Ammon's horn (tissue), 1 donor: ENCODE measurements at places on chromosomes 3 and 15.

DNA sequence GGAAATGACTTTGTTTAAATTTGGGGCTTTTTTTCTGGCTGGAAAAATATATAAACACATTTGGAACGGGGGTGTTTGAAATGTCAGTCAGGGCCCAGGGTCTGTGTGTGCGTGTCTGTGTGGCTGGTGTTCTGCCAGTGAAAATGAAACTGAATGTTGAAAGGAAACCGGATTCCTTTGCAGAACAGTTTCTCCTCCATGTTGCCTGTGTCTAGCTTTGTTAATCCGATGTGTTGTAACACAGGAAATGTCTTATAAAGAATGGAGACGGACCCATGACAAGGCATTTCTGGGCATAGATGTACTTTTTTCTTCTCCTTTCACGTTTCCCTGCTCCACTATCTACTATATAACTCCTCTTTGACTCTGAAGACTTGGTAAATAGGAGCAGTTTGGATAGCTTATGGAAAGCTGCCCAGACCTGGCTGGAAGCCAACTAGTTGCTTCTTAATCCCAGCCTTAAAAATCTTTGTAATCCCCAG, 2.8 kb downstream of the SQOR start:
- peak; percentile 73 for DNase-seq

- no peak for DNase-seq
Observed at GRCh38 chr15:92800013-92800412, 100.1 kb upstream of the CHD2 start.

DNA sequence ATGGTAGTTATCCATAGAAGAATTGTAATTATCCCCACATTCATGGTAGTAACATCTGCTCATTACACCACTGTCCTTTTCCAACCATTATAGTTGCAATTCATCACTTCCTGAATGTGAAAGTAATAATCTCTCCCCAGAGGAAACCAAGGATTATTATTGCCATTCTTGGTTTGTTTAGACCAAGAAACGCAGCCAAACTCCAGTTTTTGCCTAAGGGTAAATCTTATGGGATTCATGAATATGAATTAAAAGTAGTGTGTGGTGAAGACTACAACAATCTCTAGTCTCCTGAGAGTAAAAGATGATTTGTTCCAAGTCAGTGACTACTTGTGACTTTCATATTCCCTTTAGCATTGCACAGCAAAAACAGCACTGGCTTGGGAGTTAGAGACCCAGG, 45.7 kb upstream of the ABI3BP start:
- DNase-seq, result no peak

GRCh38 chr3:158451405-158452055, 119.5 kb upstream of the MLF1 start:
- DNase-seq, result no peak

DNA sequence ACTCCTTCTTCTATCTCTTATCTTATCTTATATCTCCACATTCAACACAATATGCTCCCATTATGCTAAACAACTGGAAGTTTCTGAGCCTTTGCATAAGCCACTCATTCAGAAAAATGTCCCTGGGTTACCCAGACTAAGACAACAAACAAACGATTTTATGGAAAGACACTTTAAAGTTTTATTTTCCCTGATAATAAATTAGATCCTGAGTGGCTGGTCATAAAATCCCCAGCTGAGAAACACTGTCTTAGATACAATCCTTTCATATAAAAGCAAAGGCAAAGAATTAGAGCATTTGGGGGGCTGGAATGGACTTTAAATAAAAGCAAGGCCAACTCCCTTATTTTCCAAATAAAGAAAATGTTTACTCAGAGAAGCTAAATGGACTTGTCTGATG, 322.3 kb downstream of the GBE1 start:
- no peak for DNase-seq

DNA sequence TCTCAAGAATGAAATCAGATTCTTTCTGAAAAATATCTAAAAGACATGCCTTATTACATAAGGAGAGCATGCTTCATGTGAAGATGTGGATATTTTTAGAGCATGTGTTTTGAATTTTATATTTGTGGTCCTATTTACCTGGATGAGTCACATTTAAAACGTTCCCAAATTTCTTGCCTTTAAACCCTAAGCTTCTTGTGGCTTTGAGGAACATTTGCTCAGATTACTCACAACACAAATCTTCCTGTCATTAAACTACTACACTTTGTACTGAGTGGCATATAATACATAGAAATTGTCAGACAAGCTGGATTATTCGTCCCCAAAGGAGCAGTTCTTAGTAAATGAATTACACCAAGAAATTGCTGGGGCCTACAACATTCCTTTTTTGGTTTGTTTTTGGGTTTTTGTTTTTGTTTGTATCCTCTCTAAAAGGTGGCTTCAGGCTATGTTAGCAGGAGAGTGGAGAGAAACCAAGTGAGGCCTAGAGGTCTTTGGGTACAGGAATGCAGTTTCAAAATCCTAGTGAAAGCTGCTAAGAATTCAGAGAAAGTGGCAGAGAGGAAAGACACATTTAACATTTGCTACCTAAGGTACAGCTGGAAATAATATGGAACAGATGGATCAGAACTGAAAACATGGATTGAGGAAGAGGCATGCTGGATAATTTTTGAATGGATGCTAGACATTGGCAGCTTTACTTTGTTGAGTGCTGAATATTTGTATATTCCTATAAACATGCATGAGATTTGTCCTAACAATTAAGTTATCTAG, 128.1 kb downstream of the RPL22L1 start:
- no peak for DNase-seq

DNA sequence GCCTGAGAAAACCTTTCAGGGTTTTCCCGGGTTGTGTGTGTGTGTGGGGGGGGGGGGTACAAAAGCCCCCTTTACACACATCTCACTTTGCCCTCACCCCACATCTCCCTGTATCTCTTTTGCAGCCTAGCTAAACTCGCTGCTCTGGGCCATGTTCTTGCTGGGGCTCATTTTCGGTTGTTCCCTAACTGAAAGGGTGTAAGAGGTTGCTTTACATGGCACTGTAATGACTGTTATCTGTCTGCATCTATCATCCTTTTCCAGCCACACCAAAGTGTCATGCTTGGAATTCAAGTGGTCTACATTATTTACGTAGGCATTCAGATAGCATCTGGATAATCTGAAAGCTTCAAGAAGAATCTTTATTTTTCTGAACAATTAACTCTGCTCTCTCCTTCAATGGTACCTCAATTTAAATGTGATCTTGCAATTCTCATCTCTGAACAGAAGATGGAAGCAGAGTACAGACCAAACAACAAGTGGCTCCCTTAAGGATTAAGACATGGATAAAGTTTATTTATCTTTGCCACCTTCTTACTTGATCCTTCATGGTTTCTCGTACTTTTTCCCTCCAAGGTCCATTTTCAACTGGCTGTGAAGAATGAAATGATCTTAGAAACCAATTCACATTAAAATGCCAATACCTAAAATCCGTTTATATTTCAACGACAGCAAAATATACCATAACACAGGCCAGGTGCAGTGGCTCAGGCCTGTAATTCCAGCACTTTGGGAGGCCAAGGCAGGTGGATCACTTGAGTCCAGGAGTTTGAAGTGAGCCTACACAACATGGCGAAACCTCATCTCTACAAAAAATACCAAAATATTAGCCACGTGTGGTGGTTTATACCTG, 34.9 kb downstream of the DCLK3 start:
- DNase-seq, result peak; percentile 57
